T-helper 17 cell (primary cell): ENCODE measurements at places on chromosomes 5 and 9. TPM values are rescaled to one million over a fixed set of nuclear protein-coding genes. Genes with fewer than 3 reads are reported as not detected.

GRCh38 chr9:90012949-90013348 lies 408.1 kb downstream of the GADD45G start:
- H3K27me3 ChIP-seq: peaks cover 39% of the 10 kb centered on the region
- H3K4me3 ChIP-seq: no peak overlapping the region
- H3K27ac ChIP-seq: no peak overlapping the region

Gene C5orf58
- total RNA-seq: not detected

DNA sequence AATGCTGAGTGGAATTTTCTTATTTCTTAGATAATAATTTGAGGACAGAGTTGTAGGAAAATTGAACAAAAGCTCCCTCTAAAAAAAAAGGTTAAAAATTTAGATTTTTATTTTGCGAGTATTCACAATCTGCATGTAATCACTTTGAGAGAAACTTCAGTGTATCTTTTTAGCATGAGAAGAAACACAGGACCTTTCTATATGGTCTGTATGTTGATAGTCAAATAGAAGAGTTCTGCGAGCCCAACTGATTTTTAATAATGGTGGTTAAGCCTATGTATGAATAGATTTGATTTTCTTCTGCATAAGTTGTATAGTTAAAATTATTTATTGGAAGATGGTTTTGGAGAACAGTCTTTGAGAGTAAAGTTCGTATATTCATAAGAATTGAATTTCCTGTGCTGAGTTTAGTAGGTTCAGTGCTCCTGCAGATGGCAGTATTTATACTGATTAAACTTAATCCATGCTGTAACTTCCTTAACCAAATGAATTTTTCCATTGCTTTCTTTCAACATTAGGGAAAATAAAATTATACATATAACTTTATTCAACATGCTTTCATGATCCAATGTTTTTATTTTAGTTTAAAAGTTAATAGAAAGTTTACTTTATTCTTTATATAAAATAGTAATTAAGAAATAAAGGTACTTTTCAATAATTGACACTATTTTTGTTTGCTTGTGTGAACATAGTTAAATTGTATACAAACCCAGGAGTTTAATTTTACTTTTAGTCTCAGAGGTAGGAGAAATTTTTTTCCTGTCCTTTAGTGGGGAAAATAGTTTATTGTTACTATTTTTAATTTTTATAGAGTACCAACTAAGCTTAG lies 19.6 kb downstream of the TCERG1 start:
- peaks cover 12% of the 10 kb centered on the region for H3K36me3 ChIP-seq
- H3K27me3 ChIP-seq: no peaks in the 10 kb centered on the region
- H3K4me3 ChIP-seq: no peak overlapping the region

GRCh38 chr5:8908055-8908683 lies 637.7 kb downstream of the SEMA5A start:
- H3K27me3 ChIP-seq: no peaks in the 10 kb centered on the region
- no peaks in the 10 kb centered on the region for H3K4me1 ChIP-seq
- no peak overlapping the region for H3K27ac ChIP-seq
- no peak overlapping the region for H3K4me3 ChIP-seq
- H3K36me3 ChIP-seq: no peaks in the 10 kb centered on the region

DNA sequence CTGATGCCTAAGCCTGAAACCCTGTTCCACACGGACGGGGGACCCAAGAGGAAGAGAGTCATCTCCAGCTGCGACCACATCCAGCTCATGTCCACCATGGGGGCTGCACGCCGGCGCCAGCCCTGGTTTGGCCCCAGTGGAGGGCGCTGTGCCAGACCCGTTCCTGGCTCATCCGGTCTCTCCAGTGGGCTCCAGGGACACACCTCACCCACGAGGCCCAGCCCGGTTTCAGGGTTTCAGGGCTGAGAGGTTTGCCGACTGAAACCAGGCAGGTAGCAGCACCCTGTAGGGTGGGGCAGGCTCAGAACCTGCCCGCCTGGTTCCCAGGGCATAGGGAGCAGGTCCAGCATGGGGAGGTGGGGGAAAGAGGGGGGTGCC lies 71.4 kb upstream of the STXBP1 start:
- DNase-seq: no peak
- no peak overlapping the region for H3K27ac ChIP-seq

GRCh38 chr9:127065592-127065991 lies 56.8 kb downstream of the ANGPTL2 start:
- no peak for DNase-seq
- no peak overlapping the region for H3K4me3 ChIP-seq
- H3K27me3 ChIP-seq: no peaks in the 10 kb centered on the region

Gene ODF2
- total RNA-seq: 29.1 TPM

GRCh38 chr9:113220467-113221002 lies 542 bp downstream of the FKBP15 start:
- H3K4me3 ChIP-seq: peak overlapping the region; percentile 96
- peak overlapping the region; percentile 90 for H3K27ac ChIP-seq
- H3K36me3 ChIP-seq: no peaks in the 10 kb centered on the region

Gene STK32A
- total RNA-seq: not detected

Gene GNE
- 15.4 TPM for total RNA-seq

DNA sequence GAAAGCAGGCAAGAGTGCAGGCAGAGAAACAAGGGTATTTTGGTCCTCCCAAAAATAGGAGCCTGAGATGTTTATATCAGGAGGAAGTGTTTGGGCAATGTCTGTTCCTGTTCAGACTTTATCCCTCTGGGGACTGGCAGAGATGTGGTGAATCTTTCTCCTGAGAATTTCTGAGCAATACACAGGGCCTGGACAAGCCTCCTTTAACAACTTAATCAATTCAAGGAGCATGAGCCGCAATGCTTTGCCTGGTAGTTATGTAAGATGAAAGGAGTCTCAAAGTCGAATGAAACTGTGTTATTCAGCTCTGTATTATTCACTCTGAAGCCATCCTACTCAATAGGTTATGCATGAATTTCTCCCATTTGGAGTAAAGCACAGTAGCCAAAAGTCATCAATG lies 365.6 kb downstream of the MAN2A1 start:
- H3K4me1 ChIP-seq: peaks cover 16% of the 10 kb centered on the region
- no peaks in the 10 kb centered on the region for H3K36me3 ChIP-seq
- H3K4me3 ChIP-seq: no peak overlapping the region
- peaks cover 4% of the 10 kb centered on the region for H3K27me3 ChIP-seq
- DNase-seq: no peak

Gene PAEP
- not detected for total RNA-seq

GRCh38 chr9:6415266-6415665 lies 2.3 kb downstream of the UHRF2 start:
- H3K36me3 ChIP-seq: peaks cover 7% of the 10 kb centered on the region
- H3K27ac ChIP-seq: peak overlapping the region; percentile 87
- peaks cover 43% of the 10 kb centered on the region for H3K4me1 ChIP-seq
- peaks cover 3% of the 10 kb centered on the region for H3K27me3 ChIP-seq
- H3K4me3 ChIP-seq: peak overlapping the region; percentile 93
- DNase-seq: no peak

- H3K27me3 ChIP-seq: no peaks in the 10 kb centered on the region
- no peak overlapping the region for H3K27ac ChIP-seq
- H3K4me3 ChIP-seq: no peak overlapping the region
These were observed 204.9 kb downstream of the ZNF462 start for GRCh38 chr9:107067739-107068416.

DNA sequence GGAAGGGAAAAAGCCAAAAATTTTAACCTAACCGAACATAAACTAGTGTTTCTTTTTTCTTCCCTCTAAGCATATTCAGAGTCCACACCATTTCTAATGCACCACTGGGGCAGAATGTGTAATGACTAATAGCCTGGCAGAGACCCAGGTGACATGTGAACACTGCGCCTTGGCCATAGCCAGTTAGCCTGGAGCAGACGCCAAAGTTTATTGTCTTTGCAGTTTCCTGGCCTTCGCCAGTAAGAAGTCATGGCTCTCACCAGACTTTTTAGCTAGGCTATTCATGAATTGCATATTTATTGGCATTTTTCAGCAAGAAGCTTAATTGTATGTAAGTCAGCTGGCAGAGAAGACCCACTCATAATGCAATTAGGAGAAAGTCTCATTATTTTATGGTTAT lies 182.8 kb upstream of the SLC27A6 start:
- H3K36me3 ChIP-seq: no peaks in the 10 kb centered on the region
- DNase-seq: no peak
- no peak overlapping the region for H3K27ac ChIP-seq
- no peaks in the 10 kb centered on the region for H3K4me1 ChIP-seq

DNA sequence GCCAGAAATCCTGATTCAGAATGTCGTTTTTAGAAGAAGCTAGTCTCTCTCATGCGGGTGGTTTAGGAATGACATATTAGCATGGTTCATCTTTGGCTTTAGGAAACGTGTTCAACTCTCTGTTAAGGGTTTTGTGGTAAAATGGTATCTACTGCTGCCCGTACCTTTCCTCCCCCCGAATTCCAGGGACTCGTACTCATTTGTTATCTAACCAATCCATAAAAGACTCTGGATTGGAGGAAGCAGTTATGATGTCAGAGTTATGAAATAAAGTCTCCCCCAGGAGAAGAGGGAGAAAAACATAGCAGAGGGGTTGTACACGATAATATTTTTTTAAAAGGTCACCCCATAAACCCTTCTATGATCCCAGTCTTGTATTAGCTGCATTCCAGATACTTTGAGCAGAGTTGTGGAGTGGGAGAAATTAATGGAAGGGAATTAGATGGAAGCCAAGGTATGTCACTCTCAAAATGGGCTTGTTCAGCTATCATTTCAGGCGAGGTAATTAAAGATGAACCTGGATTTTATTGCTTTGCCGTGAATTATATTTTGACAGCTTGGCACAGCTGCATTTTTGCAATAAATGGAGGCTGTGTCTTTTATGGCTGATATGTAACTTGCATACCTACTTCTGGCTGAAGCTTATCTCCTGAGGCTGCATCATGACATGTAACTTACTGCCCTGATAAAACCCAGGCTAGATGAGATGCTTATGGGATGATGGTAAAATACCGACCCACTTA lies 31.3 kb downstream of the RAI14 start:
- DNase-seq: no peak
- H3K36me3 ChIP-seq: peaks cover 3% of the 10 kb centered on the region
- H3K4me1 ChIP-seq: no peaks in the 10 kb centered on the region
- H3K27ac ChIP-seq: no peak overlapping the region
- no peak overlapping the region for H3K4me3 ChIP-seq
- no peaks in the 10 kb centered on the region for H3K27me3 ChIP-seq

- no peak for DNase-seq
- no peak overlapping the region for H3K27ac ChIP-seq
- H3K4me3 ChIP-seq: no peak overlapping the region
- H3K36me3 ChIP-seq: no peaks in the 10 kb centered on the region
- no peaks in the 10 kb centered on the region for H3K4me1 ChIP-seq
These were observed 333.3 kb downstream of the MAT2B start for GRCh38 chr5:163838738-163839137.

Gene SV2C
- total RNA-seq: 0.18 TPM

GRCh38 chr5:180353048-180353979 lies at the start of gene GFPT2:
Gene GFPT2 (minus strand): TSS chr5:180353336. CDS start chr5:180353217, 119 bp downstream.
- peaks cover 7% of the 10 kb centered on the region for H3K4me1 ChIP-seq
- H3K27ac ChIP-seq: no peak within 1 kb of the TSS
- H3K27me3 ChIP-seq: peaks cover 45% of the 10 kb centered on the region
- H3K4me3 ChIP-seq: peak within 1 kb of the TSS; percentile 77

GRCh38 chr5:52864884-52865283 lies 77.2 kb downstream of the ITGA1 start:
- no peaks in the 10 kb centered on the region for H3K27me3 ChIP-seq
- no peak overlapping the region for H3K4me3 ChIP-seq
- DNase-seq: no peak
- no peaks in the 10 kb centered on the region for H3K36me3 ChIP-seq

- no peaks in the 10 kb centered on the region for H3K4me1 ChIP-seq
- H3K27ac ChIP-seq: no peak overlapping the region
- no peak overlapping the region for H3K4me3 ChIP-seq
- H3K36me3 ChIP-seq: no peaks in the 10 kb centered on the region
These were observed 208.5 kb upstream of the TUT7 start for GRCh38 chr9:86562691-86563090.

GRCh38 chr5:133062276-133062675 lies 10.5 kb downstream of the HSPA4 start:
- no peak for DNase-seq
- H3K36me3 ChIP-seq: peaks cover 3% of the 10 kb centered on the region
- H3K27me3 ChIP-seq: no peaks in the 10 kb centered on the region
- no peak overlapping the region for H3K27ac ChIP-seq
- H3K4me1 ChIP-seq: peaks cover 25% of the 10 kb centered on the region

DNA sequence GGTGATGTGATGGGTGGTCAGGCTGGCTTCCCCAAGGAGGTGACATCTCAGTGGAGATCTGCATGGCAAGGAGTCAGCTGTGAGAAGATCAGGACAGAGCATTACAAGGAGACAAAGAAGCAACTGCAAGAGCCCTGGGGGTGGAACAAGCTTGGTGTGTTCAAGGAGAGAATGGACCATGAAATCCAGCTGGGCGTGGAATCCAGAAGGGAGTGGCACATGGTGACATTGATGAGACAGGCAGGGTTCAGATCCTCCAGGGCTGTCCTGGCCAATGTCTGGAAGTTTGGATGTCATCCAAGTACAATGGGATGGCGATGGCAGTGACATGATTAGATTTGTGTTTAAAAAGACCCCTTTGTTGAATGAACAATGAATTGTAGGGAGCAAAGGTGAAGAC lies 175.6 kb downstream of the MACROH2A1 start:
- H3K4me1 ChIP-seq: no peaks in the 10 kb centered on the region
- H3K4me3 ChIP-seq: no peak overlapping the region
- no peak for DNase-seq
- H3K36me3 ChIP-seq: peaks cover 2% of the 10 kb centered on the region
- H3K27me3 ChIP-seq: peaks cover 47% of the 10 kb centered on the region

Gene SARDH
- total RNA-seq: 2.2 TPM

Gene PCDHGA6
- total RNA-seq: 0.10 TPM

GRCh38 chr5:112146323-112147226 lies 272.5 kb downstream of the EPB41L4A start:
- H3K27me3 ChIP-seq: peaks cover 29% of the 10 kb centered on the region
- no peak for DNase-seq
- peaks cover 2% of the 10 kb centered on the region for H3K4me1 ChIP-seq
- H3K4me3 ChIP-seq: no peak overlapping the region

Gene STPG3
- 0.62 TPM for total RNA-seq

DNA sequence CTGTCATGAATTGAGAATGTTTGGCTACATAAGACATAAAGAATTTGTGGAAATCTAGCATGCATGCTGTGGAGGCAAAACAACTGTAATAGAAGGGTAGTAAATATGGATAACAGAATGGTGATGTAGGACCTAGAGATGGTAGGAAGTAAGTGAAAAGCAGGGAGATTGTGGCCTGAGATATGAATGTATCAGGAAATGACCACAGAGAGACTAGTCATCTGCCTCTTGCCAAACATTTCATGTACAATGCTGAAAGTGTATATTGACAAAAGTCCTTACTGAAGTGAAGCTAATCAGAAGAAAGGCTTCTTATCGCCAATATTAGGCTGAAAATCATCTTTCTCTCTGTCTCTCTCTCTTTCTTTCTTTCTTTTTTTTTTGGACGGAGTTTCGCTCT lies 873.1 kb upstream of the CTNND2 start:
- no peaks in the 10 kb centered on the region for H3K27me3 ChIP-seq
- DNase-seq: no peak
- no peak overlapping the region for H3K27ac ChIP-seq
- H3K36me3 ChIP-seq: no peaks in the 10 kb centered on the region

GRCh38 chr5:40754381-40755092 lies 1.2 kb downstream of the TTC33 start:
- no peaks in the 10 kb centered on the region for H3K27me3 ChIP-seq
- H3K36me3 ChIP-seq: peaks cover 2% of the 10 kb centered on the region
- peaks cover 16% of the 10 kb centered on the region for H3K4me1 ChIP-seq
- H3K4me3 ChIP-seq: no peak overlapping the region
- no peak for DNase-seq

GRCh38 chr5:157253547-157253946 lies 12.4 kb upstream of the CYFIP2 start:
- H3K27me3 ChIP-seq: no peaks in the 10 kb centered on the region
- peak overlapping the region; percentile 75 for H3K4me3 ChIP-seq
- H3K4me1 ChIP-seq: peaks cover 79% of the 10 kb centered on the region
- H3K27ac ChIP-seq: peak overlapping the region; percentile 96
- no peak for DNase-seq

Gene GPRIN1
- total RNA-seq: 0.60 TPM
